ENCODE measurements at places on chromosomes 2 and 18.

DNA sequence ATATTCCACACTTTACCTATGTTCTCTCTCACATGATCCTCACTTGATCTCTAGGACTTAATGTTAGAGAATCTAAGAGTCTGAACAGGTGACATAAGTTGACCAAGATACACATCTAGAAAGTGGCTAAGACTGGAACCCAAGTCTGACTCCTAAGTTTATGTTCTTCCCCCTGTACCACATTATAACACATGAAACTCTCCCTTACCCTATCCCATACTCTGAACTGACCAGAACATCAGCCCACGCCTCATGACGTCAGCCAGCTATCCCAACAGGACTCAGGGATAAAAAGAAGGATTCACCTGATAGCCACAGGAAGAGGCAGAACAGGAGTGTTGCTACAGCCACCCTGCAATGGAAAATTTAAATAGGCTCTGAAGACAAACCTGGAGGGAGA, 392.2 kb downstream of the ZEB2 start:
- DNase-seq, result no peak

DNA sequence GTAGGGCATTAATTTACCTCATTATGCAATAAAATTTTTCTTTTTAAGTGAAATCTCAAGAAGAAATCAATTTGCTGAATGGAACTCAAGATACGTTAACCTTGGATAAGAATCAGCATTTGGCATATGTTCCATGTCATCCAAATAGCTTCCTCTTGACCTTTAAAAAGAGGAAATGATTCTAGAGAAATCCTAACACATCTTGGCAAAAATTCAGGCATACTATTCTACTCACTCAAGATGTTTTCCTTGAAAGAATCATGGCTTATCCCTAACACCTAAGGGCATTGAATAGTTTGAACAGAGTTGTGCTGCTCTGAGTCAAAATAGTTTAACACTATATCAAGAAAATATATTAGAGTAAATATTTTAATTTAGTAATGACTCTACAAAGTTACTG, 678.0 kb downstream of the EPHA4 start:
- DNase-seq, result peak; percentile 22

DNA sequence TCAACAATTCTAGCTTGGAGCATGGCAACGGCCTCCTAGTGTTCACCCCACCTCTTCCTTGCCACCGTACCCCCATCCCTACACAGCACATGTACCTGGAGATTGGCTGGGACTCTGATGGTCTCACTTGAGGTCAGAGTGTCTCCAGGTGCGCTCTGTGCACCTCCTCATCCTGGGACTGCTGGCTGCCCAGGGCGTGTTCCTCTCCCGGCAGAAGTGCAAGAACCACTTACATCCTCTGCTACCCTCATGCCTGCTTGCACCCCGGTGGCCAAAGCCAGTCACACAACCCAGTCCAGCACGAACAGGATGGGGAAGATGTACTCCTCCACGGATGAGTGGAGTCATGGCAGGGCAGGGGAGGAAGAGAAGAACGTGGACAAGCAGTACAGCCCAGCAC, 151.5 kb downstream of the ASB1 start:
- no peak for DNase-seq

DNA sequence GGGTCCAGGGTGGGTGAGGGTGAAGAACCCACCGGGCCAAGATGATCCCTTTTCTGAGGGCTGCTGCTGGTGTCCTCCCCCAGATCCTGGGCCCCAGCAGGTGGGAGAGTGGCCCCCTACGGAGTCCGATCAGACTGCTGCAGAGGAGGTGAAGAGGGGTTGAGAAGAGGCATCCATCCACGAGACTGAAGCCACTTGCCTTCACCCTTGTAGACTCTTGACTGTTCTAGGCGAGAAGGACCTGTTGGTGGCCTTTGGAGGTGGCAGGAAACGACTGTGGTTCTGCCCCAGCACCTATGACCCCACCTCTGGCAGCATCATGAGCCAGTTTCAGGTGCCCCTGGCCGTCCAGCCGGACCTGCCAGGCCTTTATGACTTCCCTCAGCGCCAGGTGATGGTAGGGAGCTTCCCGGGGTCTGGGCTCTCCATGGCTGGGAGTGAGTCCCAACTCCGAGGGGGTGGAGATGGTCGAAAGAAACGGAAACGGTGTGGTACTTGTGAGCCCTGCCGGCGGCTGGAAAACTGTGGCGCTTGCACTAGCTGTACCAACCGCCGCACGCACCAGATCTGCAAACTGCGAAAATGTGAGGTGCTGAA, 1.5 kb downstream of the TET3 start:
- no peak for DNase-seq

DNA sequence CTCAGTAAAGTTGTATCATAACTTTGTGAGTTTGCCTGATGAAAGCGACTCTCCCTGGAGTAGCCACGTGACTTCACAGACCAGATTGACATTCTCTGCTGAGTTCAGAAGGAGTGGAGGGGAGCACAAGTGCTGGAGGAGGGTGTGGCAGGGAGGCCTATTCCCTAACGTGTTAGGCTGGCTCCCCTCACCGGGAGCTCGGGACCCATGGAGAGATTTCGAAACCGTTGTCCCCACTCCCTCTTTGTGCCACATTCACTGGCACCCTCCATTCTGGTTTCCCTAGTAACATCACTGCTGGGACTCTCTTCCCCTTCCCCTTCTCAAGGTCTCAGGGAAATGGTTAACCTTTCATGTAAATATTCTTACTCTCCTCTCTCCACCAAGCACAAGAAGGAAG, 279.9 kb downstream of the ALPK2 start:
- no peak for DNase-seq

- DNase-seq, result no peak
These were observed 421.1 kb downstream of the PTH2R start for GRCh38 chr2:208827549-208828221.

DNA sequence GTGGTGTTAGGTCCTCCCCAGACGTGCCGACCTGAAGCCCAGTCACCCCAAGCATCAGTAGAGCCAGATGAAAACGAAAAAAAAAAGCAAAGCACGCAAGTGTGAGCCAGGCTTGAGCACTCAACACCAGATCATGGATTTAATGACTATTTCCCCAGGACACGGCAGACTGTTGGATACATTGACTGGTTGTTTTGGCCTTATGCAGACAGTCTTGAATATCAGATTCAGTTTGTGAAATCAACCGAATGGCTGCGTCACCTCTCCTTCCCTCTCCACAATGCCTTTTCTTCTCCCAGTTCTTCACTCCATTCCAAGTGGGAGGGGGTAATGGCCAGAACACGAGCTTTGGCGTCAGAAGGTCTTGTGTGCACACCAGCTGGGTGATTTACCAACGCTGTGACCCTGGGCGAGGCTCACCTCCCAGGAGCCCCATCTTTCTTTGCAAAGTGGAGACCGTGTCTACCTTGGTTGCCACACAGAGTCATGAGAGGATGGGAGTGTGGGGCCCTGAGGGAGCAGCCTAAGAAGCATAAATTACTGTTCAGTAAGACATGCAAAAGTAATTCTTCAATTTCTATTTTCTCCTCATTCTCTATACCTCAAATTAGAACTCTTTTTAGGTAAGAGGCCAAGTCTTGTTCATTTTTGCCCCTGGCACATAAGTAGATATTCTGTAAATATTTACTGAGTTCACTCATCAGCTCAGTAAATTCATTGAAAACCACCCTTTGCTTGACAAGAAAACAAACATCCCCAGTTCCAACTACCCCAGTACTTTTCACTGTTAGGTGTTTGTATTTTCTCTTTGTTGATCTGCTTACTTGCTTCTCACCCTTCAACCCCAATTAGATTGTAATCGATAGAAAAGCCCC, 181.1 kb upstream of the COPS8 start:
- no peak for DNase-seq

DNA sequence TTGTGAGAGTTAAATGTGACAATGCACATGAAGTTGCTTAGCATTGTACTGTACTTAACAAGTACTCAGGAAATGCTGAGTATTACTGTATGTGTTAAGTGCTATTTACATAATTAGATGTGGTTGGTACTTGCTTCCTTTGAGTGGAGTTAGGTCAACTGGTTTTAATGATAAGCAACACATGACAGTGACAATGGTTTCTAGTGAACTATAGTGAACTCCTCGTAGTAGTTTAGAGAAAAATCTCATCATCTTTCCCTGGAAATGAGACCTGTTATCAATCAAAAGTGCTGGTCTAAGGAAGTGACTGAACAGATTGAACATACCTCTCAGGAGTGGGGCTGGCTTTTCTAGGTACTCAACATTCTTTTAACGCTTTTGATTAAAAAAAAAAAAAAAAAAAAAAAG, 29.2 kb upstream of the ZDBF2 start:
- no peak for DNase-seq

DNA sequence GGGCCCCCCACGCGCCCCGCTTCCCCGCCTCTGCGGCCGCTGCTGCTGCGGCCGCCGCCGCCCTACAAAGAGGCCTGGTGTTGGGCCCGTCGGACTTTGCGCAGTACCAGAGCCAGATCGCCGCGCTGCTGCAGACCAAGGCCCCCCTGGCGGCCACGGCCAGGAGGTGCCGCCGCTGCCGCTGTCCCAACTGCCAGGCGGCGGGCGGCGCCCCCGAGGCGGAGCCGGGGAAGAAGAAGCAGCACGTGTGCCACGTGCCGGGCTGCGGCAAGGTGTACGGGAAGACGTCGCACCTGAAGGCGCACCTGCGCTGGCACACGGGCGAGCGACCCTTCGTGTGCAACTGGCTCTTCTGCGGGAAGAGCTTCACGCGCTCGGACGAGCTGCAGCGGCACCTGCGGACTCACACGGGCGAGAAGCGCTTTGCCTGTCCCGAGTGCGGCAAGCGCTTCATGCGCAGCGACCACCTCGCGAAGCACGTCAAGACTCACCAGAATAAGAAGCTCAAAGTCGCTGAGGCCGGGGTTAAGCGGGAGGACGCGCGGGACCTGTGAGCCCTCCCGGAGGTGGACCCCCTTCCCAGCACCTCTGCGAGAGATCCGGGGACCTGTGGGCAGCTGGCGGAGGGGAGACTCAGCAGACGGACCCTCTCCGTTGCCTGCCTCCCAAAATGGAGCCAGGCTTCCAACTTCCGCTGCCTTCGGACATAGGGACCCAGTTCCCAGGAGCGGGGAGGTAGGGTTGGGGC, 1.9 kb downstream of the SP5 start:
- DNase-seq, result peak; percentile 35

GRCh38 chr2:30270166-30270565, 38.8 kb downstream of the LBH start:
- no peak for DNase-seq

GRCh38 chr18:3547891-3548615, 98.1 kb downstream of the TGIF1 start:
- peak; percentile 23 for DNase-seq

DNA sequence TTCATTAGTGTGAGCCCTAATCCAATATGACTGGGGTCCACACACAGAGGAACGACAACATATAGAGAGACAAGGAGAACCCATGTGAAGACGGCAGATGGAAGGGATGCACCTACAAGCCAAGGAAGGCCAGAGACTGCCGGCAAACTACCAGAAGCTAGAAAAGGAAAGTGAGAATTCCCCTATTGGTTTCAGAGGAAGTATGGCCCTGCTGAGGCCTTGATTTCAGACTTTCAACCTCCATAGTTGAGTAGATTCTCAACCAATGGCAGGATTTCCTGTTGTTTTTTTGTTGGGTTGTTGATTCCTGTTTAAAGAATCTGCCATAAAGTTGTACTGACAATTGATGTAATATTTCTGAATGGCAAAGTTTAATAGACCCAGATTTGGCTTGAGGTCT, 241.5 kb downstream of the SATB2 start:
- DNase-seq, result no peak

GRCh38 chr2:149033716-149034115, 4.8 kb upstream of the LYPD6B start:
- no peak for DNase-seq

GRCh38 chr18:11271954-11272353, 122.6 kb upstream of the PIEZO2 start:
- no peak for DNase-seq

DNA sequence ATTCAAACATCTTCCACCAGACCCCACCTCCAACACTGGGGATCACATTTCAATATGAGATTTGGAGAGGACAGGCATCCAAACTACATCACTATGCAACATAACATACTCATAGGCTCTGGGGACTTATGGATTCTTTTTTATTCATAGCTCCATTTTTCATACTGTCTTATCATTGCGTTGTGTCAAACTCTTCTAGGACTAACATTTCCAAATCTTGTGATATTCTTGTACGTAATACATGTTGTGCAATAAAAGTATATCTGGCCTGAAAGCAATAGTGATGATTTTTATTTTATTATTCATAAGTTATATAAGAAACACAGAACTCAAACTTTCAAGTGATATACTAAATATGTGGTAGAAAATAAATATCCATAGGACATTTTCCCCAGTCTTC, 60.6 kb upstream of the ACTR3 start:
- DNase-seq, result no peak

GRCh38 chr2:143282684-143283083, 153.5 kb downstream of the ARHGAP15 start:
- DNase-seq, result no peak

GRCh38 chr2:230669386-230669950, 43.2 kb upstream of the CAB39 start:
- DNase-seq, result peak; percentile 32

DNA sequence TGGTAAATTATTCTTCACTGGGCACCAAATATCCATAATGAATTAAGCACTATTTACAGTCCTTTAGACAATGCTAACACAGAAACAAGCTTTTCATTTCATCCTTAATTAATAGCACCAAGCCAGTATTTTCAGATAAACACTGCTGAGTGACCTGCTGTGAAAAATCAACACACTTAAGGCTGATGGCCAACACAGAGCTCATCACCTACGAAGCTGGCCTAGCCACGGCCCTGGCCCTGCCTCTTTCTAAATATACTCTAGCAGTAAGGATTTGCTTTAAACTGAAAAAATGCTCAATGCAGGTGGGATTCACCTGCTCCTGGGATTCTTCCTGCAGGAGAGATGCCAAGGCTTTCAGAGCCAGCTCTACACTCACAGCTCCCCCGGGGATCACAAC, 18.4 kb downstream of the CYB5A start:
- DNase-seq, result no peak

DNA sequence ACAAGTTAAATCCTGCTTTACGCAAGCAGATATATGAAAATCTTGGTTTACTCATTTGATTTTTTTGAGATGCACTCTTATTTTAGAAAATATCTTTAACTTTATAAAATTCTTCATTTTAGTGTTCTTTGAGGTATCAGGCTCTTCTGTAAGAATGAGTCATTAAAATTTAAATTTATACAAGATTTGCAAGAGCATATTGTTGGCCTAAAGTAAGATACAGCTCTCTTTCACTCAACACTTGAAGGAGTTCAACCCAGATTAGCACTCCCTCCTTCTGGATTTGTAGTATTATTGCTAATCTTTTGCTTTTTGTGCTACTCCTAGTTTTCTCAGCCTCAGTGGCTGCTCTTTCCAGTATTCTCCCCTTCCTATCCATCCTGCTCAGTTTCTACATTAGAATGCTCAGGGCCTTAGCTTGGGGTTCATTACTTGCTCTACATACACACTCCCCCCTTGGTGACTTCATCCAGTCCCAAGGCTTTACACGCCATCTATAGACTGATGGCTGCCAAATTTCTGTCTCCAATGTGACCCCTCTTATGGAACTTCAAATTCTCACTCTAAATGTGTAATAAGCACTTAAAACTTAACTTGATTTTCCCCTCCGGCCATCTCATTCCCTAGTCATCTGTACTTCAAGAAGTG, 425.3 kb upstream of the FANCL start:
- DNase-seq, result no peak

Measured in fibroblast of skin of right biceps (primary cell).